ENCODE measurements at places on chromosomes 1 and 21.

DNA sequence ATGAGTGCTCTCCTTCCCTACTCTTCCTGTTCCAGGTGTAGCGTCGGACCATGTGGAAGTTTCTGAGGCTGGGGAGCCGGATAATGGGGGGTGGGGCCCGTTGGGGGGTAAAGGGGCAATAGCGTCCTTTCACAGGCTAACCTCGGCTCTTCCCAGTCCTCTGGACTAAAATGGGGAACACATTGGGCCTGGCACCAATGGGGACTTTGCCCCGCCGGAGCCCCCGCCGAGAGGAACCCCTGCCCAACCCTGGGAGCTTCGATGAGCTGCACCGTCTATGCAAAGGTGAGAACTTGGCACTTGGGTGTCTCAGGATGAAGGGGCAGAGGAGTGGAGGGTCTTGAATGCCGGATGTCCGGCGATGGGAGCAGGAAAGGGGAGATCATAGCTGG, 456 bp downstream of the TOMM40L start:
- DNase-seq, result no peak

- DNase-seq, result no peak
These were observed 178.4 kb downstream of the USP25 start for GRCh38 chr21:15908187-15908586.

DNA sequence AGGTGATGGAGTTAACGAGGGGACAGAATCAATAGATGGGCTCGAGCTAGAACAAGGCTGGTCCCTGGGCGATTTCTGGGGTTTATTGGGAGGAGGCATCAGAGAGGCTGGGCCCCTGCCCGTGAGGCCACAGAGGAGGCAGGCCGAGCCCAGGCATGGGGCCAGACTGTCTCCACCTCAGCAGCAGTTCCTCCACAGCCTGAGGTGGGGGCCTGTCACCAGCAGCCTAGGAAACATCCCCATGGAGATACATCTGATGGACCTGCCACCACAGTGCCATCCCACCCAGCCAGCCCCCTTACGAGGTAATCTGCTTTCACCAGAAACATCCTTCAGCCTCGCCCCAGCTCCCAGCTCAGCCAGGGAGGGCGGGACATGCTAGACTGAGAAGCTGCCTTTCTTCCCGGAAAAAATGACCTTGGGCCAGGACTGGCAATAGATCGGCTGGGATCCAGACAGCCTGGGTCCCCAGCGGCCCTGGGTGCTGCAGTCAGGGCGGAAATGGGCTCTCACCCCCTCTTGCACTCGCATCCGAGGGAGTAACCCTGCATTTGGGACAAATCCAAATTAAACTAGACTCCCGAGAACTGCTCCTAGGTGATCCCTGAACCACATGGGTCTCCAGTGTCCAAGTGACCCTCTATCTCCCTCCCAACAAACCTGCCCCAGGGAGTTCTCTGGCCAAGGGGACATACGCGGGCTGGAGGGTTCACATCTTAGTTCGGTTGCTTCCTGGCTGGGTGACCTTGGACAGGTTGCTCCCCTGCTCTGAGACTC, 10.0 kb upstream of the EPHA8 start:
- no peak for DNase-seq

DNA sequence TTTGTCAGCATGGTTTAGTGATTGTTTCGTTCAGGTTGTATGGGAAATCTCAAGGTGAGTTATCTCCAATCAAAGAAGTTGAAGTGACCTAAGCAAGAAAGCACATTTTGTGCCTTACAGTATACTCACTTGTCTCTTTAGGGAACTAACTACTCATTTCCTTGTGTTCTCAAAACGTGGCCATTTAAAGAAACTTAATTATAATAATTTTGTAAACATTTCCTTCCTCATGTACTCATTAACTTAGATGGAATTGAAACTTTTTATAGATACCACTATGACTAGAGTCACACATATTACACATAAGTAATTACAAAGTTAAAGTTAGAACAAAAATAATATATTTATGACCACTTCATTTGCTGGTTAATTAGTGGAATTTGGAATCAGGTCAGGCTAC, 552.6 kb downstream of the MRPL39 start:
- no peak for DNase-seq

DNA sequence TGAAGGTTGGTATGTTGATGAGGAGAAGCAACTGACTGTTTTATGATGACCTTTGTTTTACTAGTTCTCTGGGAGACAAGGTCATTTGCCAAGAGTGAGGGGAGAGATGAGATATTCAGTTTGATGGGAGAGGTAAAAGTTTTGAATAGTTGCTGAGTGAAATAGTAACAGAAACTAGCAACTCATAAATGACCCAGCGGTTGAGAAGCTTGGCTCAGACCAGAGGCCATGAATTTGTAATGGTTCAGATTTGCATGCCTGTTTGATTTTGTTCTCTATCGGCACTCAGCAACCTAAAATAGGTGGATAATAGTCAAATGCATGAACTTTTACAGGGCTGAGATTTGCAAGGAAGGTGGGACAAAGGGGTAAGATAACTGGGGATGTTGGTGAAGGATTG, 6.6 kb downstream of the CCDC30 start:
- no peak for DNase-seq

- DNase-seq, result no peak
These were observed 10.4 kb upstream of the CCDC27 start for GRCh38 chr1:3741566-3742438.

DNA sequence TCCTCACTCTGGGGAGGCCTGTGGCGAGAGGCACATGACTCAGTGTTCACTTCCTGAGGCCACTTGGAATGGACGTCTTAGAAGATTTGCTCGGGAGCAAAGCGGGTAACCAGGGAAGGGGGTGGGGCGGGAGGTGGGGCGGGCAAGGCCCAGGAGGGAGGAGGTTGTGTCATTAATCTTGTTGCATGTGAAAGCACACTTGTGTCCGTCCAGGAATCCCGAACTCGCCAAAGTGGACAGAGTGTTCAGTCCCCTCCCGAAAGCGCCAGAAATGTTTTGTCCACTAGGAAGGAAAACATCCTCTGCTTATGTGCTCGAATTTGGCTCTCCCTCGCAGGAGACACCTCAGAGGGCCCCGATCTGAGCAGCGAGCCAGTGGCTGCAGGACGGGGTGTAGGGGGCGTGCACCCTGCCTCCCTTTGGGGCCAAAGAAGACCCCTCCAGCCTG, 84.2 kb downstream of the SPSB1 start:
- no peak for DNase-seq

DNA sequence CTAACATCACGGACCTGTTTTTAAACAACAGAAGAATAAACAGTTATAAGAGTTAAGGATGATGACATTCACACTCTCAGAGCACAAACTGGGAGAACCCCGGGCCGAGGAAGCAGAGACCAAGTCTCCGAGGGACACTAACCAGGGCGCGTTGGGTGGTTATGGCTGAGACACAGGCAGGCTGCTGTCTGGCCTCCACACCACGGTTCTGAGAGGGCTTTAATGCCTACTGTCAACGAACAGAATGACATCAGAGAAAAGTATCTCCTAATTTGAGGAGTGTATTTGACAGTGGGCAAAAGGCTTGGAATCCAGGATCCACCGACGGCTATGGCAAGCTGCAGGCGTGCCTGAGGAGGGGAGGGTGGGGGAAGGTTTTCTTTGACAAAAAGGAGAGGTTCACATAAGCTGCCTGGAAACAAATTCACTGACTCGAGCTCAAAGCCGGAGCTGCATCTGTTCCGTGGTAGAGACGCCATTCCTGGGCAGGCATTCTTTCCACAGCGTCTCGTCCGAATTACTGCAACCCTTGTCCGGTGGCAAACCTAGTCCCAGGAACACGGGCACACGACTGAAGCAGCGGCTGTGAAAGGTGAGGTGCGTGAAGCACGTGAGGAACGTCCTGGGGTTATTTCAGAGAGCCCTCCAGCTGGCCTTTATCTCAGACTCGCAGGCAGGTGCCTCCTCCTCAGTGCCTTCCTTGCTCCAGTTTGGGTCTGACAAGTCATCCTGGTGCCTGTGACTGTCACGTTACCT, 9.4 kb downstream of the POFUT2 start:
- DNase-seq, result no peak

- DNase-seq, result no peak
These were observed 34.1 kb upstream of the RNF187 start for GRCh38 chr1:228453022-228453560.

DNA sequence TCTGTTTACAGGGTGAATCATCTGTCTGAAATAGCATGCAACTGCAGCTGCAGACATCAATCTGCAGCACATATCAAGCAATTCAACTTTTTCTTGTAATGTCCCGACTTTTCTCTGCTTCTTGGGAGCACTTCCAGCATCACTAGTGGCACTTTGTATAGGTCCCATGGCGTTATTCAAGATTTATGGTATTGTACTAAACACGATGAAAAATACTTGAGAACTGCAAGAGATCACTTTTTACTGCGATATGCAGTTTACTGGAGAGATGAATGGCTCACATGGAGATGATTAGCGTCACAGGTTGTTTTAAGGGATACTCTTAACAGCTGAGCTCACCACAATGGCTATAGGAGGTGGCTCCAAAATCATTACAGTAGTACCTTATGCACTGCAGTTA, 7.2 kb upstream of the SCMH1 start:
- DNase-seq, result no peak

DNA sequence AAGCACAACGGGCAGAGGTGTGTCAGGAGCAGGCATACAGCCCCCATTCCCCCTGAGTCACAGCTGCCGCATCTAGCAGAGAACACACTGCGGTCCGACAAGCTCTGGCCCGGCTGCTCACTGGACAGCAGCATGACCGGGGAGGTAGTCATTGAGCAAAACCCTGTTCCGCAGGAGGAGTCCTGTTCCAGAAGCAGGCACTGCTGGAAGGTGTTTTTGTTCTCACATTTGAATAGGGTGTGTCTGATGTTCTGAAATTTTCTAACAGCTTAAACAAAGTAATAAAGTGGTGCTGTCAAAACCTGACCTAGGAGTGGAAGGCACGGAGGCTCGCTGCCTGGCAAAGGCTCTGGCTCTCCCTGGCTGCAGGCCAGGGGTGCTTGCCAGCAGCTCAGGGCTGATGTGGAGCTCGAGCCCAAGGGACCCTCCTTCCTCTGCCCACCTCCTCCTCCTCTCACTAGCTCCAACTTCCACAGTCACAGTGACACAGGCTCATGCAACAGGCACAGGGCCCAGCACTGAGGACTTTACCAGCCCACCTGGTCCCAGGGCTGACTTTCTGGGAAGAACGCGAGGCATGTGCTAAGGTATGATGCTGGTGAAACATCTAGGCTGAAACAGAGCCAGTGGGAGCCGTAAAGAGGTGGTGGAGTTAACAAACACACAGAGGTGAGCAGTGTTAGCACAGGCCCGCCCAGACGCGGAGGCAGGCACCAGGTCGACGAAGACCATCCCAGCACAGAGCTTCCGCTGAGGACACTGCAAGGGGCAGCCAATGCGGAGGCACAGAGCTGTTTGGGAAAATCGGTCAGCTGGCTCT, 118.6 kb upstream of the IFFO2 start:
- no peak for DNase-seq

DNA sequence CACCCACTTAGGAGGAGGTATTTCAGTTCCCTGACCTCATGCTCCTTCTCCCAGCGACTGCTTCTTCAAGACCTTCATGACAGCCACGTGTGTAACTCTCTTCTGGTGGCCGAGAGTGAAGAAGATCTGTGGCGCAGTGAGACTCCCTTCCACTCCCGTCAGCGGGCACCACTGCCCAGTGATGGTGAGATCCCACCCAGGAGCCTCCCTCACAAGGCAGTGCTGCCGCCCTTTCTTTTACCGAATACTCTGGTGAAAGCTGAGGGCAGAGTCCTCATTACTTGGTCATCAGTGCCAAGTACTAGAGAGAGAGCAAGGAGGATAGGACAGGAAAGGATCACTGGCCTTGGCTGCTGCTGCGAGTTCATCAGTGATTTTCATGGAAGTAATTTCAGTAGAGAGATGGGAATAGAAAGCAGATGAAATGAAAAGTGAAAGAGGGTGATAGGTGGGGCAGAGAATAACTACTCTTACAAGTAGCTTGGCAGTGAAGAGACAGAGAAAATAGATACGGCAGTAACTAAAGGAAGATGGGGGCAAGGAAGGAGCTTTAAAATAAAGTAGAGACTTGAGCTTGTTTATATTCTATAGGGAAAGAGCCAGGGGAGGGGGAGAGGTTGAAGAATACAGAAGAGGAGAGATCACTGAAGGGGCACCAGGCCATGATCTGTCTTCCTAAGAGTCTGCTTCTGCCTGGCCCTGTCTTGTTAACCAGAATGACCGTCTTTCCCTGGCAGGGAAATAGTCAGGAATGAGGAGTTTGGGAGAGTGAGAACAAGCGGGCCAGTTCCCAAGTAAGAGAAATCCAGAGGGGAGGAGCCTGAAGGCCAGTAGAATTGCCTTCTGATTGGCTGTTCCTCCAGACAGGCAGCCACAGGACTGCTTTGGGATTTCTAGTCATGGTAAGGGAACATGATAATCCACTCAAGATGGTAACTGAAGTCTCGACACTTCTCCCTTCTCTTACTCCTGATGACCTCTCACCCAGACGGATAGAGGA, 18.3 kb downstream of the HYI start:
- DNase-seq, result no peak

DNA sequence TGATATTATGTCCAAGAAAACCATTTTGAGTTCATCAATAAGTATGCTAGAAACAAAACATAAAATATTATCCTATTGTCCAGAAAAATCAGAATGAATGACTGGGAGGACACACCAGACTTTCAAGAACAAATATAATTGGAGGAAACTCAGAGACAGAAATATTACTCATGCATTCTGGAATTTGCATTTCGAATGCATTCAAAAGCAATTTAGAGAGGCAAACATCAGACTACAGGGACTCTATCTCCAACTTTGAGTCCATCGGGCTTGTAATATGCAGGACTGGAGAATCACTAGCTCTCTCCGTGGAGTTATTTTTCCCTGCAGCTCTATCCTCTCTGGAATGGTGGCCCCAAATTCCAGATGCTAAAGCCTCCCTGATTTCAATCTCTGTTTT, 161.8 kb downstream of the CDC42BPA start:
- DNase-seq, result no peak

- no peak for DNase-seq
These were observed 107.5 kb upstream of the VAMP3 start for GRCh38 chr1:7663451-7664146.

DNA sequence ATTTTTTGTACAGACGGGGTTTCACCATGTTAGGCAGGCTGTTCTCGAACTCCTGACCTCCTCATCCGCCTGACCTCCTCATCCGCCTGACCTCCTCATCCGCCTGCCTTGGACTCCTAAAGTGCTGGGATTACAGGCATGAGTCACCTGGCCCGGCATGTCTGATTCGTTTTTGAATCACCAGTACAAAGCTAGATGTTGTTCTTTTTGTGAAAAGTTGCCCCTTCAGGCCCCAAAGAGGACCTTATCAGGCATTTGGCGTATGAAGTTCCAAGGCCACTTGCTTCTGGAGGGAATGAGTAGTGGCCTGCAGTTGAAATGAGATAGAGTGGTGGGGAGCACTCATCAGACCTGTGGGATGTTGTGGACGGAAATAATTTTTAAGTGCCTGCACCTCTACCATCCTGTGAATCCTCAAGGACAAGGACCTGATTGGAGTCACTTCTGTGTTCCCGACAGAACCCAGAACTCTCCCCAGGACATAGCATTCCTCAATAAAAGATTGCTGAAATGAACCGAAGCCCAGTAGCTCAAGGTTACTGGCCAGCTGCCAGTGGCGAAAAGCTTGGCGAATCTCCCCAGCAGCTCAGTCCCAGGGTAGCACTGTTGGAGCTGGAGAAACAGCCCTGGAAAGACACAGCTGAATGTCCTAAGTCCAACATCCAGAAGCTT, 50.1 kb downstream of the NDUFS5 start:
- no peak for DNase-seq

GRCh38 chr1:44801491-44802305, 1.5 kb downstream of the PLK3 start:
- DNase-seq, result no peak

- DNase-seq, result no peak
These were observed 31.9 kb upstream of the RAP1A start for GRCh38 chr1:111587509-111588174.
